ENCODE measurements at places on chromosomes 5 and 9. TPM values are rescaled to one million over a fixed set of nuclear protein-coding genes. Genes with fewer than 3 reads are reported as not detected.

WNK2 gene
- total RNA-seq, result 0.82 TPM

NPR2 gene
- 30.8 TPM for total RNA-seq

SLC45A2 gene
- total RNA-seq, result 0.15 TPM

DNA sequence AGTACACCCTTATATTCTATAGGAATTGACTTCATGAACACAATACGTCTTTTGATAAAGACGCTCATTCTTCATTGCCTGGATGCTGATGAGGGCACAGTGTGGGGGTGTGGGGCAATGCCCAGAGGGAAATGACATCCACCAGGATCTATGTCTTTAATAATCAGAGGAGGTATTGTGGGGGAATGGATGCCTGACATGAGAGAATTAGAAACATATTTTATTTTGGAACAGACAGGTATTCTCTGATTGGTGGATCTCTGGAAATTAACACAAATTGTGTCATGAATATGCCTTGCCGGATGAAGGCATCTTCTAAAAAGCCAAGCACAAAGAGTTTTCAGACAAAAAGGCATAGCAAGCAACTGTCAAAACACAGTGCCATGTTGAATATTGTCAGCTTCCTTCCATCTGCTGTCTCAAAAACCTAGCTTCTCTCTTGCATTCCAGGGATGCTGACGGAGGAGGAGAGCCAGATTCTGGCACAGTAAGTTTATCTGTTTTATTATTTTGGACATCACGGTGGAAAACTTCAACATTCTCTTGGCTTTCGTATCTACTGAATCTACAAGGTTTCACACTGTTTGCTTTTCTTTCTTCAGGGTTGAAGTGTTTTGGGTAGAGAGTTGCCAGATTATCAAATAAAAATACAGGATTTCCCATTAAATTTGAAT is 3.9 kb upstream of the C5orf58 start:
- no peak for DNase-seq

GRCh38 chr5:131279204-131279603 is 15.4 kb downstream of the CDC42SE2 start:
- no peak for DNase-seq

ATP10B gene
- not detected for total RNA-seq

- DNase-seq, result no peak
These were observed 19.5 kb upstream of the SNAPC3 start for GRCh38 chr9:15403155-15403554.

GRCh38 chr9:114383521-114384231 is 4.1 kb downstream of the AKNA start:
- DNase-seq, result no peak

DNA sequence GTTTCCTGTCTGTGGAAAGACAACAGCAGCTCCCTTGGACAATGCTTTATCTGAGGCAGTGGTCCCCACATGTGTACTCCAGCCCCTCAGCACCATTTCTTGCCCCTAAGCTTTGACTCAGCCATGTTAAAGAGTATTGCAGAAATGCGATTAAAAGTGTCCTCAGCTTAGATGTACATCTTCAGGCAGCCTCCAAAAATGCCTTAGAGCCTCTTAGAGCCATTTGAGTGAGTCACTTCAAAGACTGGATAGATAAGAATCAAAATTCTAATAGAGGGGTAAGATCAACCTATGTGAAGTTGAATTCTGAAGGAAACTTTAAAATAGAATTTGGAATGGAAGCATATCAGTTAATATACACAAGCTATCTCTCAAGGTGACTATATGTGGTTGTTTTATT is 296.3 kb downstream of the ADAMTS6 start:
- DNase-seq, result no peak

CYLC2 gene
- not detected for total RNA-seq

DMRT3 gene
- not detected for total RNA-seq

- DNase-seq, result no peak
These were observed 91.5 kb downstream of the SMARCA2 start for GRCh38 chr9:2106666-2107065.
